ENCODE measurements at places on chromosomes 13 and 19.

DNA sequence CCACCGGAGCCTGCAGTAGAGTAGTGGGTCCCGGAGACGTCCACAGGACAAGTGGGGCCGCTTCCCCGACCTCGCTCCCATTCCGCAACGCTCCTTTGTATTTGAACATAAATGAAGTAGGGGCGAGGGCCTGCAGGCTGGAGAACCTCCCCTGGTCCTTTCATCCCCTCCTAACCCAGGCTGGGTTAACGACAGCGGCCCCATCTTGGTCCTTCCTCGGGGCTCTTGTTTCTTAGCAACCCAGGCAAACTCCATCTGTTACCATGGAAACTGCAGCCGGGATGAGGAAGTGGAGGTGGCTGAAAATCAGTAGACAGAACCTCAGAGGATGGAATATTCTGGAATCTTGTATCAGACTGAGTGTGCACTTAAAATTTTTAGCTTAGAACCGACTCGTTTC, 132.6 kb upstream of the USP29 start:
- no peak for DNase-seq

DNA sequence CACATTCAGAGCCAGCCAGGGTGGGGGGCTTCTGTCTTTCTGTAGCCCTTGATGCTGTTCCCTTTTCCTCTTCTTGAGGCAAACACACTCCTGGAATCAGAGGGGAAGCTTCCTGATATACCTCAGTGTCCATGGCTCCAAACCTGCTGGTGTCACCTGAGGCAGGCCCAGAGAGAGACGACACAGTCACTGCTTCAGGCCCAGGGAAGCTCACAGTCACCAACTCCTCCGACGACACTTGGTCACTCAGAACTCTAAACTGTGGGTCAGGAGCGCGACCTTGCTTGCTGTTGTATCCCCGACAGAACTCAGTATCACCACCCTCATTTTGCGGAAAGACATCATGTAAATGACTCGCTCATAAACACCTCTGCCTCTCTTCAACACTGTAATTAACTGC, 1.1 kb downstream of the ATP13A1 start:
- no peak for DNase-seq

DNA sequence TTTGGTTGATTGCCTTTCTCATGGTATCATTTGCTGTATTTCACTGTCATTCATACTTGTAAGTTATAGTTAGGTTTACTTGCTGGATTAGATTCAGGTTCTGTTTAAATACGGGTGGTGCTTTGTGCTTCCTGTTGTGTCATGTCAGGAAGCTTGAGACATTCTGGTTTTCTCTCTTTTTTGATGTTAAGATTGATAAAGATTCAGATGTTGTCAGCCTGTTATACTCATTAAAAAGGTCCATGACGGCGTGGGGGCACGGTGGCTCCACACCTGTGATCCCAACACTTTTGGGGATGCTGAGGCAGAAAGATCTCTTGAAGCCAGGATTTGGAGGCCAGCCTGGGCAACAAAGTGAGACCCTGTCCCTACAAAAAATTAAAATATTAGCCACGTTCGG, 45.7 kb downstream of the NAA16 start:
- no peak for DNase-seq

DNA sequence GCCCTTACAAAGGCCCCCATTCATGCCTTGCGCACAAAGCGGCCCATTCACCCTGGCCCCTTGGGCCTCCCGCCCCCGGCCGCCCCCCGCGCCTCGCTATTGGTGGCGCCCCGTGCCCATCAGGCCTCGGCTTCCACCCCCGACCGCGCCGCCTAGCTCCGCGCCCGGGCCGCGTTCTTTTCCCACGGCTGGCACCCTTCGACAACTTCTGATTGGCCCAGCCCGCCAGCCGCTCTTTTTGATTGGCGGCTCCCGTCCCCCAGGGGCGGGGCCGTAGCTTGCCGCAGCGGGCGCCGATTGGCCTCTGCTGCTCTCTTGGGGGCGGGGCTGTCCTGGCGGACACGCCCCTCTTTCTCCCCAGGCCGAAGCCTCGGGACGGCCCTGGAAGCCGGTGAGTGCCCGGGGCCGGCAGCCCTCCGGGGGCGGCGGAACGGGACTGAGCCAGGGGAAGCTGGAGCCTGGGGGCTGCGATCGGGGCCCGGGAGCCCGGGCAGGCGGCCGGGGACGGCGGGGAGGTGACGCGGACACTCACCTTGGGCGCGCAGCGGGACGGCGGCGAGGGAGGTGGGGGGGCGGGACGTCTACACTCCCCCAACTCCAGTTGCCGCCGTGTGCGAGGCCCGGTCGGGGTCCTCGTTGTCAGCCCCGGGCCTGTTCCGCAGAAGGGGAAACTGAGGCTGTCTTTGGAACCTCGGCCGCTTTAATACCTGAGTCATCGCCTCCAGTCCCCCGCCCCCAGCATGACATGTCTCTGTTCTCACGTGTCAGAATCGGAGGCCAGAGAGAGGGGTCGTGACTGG, at the start of gene MYH14:
MYH14 (plus strand) TSS at position 342 of the 800 bp plus-strand sequence. CDS start 6,744 bp downstream, outside the sequence.
- DNase-seq = peak; percentile 58

DNA sequence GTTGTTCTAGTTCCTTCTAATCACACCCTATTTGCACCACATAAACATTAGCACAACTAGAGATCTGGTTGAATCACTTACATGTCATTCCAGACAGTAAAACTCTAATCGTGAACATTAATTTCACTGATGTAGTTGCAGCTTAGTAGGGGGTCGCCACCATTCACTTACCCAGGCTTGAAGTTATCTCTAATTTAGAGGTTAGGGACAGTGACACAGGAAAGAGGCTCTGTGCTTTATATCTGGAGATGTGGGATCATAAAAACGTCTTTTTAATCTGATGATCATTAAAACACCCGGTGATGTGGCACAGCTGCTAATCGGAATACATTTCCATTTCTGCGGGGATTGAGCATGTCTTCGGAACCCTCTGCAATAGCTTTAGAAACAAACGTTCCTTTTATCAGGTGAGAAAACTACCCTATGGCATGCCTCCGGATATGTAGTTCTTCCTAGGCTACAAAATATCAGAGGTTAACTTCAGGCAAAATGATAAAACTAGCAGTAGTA, 523.0 kb downstream of the MYO16 start:
- no peak for DNase-seq

DNA sequence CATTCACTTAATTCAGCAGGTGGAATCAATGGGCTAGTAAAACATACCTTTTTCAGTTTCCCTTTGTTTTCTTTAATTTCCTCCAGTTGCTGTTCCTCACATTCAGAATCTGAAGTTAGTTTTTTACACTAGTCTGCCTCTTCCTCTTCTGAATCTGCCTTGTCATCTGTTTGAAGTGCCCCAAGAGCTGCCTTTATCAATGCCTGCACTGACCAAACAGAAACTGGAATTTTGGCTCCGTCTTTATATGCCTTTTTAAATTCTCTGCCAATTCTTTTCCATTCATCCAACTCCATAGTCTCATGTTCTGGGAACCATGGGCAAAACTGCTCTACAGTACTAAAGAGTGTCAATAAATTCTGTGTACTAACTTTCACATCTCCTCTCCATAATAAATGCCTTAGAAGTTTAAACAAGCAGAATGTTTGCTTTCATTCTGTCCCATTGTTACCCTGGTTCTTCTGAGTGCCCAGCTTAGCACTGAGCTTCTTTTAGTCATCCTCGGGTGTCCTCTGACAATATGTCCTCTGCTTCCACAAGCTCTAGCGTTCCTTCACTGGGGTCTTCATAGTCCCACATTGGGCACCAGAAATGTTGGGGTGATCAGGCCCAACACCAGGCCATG, 154.2 kb downstream of the ZNF486 start:
- no peak for DNase-seq

DNA sequence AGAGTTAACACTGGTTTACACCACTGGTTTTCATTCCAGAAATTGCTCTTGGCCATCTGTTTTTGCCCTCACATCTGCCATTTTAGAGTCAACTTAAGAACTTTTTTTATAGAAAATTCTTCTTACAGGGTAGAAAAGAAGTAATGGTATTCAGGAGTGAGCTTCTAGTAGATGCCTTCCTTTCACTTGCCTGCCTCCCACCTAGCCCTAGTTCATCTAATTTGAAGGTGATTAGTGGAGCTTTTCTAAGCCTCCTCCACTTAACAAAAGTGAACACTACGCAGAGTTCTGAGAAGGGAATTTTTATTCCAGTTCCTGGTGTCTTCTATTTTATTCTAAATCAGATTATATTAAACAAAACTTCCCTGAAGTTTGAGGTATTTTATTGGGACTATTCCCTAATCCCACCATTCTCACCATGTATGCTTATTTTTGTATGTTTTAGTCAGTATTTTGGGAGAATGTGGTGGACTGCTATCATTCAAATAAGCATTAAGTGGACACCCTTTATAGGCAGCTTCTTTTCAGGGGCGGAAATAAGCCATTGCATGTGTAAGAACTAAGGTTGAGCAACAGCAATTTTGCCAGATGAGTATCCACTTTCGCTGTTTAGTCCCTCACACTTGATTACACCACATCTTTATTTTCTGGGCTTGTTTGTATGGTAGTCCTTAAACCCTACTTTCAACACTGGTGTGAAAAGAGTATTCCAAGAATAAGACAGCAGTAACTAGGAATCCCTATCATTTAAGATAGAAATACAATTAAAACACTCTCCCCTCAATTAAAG, 156.9 kb downstream of the ENOX1 start:
- no peak for DNase-seq

DNA sequence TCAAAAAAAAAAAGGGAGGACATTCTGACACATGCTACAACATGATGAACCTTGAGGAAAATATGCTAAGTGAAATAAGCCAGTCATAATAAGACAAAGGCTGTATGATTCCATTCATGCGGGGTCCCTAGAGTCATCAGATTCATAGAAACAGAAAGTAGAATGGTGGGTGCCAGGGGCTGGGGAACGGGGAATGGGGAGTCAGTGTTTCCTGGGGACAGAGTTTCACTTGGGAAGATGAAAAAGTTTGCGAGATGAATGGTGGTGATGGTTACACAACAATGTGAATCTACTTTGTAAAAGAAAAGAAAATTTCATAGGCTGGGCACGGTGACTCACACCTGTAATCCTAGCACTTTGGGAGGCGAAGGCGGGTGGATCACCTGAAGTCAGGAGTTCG, 6.1 kb upstream of the CLEC4G start:
- no peak for DNase-seq

DNA sequence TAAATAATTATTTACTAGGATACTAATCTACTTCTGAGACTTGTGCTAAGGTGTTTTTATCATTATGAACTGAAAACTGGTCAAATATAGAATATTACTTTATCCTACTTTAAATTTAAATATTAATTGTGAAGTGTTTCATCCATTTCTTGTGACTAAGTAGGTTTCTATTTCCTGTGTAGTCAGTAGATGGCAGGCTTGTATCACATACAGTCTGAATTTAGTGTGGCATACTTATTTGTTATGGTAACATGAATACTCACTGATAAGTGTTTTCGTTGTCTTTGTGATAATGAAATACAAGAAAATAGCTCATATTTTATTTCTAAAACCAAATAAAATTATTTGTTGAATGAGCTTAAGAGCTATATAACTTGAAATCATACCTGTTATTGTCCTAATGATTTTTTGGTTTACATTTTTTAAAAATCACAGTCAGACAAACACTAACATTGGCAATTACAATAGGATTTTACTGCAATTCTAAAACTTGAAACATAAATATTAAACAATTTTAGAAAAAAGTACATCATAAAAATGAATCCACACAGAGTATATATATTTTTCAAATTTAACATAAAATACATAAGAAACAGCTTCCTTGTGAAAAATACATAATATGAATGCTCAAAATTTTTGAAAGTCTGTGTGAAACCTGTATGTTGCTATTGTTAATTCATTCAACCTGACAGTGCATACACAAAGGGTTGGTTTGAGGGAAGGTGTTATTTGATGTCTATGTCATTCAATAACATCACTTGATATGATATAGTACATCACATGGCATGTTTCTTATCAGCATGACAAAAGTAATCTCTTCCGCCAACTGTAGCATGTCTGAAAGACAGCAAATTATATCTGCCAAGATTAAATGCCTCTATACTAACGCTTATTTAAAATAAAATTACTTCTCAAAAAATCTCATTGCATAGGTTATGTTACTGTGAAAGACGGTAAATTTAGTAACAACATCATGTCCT, 904.8 kb upstream of the PCDH20 start:
- peak; percentile 10 for DNase-seq

DNA sequence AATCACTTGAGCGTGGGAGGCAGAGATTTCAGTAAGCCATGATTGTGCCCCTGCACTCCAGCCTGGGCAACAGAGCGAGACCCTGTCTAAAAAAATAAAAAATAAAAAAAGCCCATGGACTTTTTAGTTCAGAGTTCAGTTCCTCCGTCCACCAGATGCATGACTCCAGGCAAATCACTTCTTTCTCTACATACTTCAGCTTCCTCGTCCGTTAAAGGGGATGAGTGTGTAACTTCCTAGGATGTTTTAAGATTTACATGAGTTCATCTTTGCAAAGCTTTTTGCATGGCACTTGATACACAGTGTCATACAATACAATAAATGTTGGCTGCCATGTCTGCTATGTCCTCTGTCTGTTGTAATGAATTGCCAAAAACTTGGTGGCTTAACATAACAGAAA, 10.0 kb upstream of the FFAR2 start:
- DNase-seq = no peak

DNA sequence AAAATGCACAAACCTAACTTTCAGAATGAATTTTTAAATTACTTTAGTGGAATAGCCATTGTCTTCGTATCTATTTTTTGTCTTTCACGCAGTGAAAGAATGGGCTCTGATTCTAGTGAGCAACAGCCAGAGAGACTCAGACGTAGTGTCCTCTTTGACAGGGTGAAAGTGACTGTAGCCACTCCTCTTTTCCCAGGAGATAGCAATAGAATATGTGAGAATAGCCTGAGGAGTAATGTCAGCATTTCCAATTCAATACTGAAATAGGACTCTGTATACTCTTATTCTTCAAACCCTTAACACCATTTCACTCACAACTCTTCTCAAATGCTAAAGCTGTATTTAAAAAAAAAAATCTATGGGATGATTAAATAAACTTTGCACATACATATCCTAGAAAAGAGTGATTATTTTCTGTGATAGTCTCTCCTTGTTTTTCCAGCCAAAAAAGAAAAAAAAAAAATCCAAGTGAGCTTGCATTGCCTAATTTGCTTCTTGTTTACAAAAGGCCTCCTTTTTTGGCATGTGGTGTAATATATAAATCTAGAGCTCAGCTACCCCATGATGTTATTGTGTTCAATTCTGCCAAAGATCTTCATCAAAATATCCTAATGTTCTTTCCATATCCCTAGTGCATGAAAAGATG, 626.1 kb upstream of the SLITRK6 start:
- no peak for DNase-seq

- DNase-seq = no peak
These were observed 21.1 kb upstream of the ZNF766 start for GRCh38 chr19:52248241-52248640.

DNA sequence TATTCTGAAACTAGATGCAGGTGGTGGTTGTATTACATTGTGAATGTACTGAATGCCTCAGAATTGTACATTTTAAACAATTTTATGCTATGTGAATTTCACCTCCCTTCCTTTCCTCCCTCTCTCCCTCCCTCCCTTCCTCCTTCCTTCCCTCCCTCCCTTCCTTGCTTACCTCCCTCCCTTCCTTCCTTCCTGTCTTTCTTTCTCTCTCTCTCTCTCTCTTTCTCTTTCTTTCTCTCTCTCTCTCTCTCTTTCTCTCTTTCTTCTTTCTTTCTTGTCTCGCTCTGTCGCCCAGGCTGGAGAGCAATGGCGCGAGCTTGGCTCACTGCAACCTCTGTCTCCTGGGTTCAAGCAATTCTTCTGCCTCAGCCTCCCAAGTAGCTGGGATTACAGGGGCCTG, 37.2 kb downstream of the IER2 start:
- DNase-seq = no peak

GRCh38 chr13:97967948-97968347, 14.5 kb downstream of the IPO5 start:
- DNase-seq = no peak

Measured in NCI-H2107 (cell line).